ENCODE measurements at places on chromosomes 16 and 17.

DNA sequence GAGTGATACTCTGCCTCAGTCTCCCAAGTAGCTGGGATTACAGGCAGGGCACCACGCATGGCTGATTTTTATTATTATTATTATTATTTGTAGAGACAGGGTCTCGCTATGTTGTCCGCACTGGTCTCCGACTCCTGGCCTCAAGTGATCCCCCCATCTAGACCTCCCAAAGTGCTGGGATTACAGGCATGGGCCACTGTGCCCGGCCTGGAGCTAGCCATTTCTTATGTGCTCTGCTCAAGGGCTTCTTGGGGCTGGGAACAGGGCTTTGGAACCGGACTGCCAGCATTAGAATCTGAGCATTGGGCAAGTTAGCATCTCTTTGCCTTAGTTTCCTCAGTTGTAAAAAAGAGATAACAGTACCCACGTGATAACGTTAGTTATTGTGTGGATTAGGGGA is 111.3 kb downstream of the C16orf78 start:
- DNase-seq: no peak

- no peak for DNase-seq
These were observed 43.7 kb downstream of the GOSR1 start for GRCh38 chr17:30520882-30521281.

DNA sequence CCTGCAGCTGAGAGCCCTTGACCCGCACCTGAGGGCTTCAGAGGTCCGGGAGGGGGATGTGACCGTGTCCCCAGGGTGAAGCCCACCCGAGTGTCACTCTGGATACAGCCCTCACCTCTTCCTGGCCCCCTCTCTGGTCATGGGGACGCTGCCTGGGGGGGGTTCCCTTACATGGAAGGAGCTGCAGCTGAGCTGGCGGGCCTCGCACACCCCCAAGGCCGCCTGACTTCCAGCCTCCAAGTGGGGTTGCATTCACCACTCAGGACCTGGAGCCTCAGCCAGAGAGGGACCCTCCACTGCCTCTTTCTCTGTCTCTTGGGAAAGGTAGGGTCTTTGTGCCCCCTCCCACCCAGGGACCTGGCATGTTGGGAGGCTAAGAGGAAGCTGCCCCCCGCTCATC is 284.6 kb downstream of the SEC14L1 start:
- DNase-seq: no peak

DNA sequence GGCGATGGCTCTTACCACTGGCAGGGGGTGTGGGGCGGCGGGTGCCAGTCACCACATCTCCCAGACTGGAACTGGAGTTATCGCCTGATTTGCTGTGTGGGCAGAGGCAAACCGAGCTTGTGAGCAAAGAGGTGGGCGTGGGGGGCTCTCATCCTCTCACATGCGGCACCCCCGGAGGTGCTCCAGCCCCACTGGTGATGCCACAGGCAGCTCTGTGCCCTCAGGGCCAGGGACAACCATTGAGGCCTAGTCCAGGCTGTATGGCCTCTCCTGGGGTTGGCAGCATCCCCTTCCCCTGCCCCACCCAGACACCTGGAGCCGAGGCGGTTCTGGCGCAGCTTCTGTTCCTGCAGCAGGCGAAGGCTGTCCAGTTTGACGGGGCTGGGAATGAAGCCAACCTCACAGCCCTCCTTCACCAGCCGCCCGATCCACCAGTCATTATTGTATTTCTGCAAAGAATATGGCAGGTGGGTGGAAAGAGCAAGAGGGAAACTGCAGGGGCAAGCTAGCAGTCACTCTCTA is 10.9 kb downstream of the CACNB1 start:
- no peak for DNase-seq

GRCh38 chr17:72413077-72414031 is 292.5 kb downstream of the SOX9 start:
- DNase-seq: no peak

GRCh38 chr16:521381-522210 is 5.9 kb upstream of the CAPN15 start:
- no peak for DNase-seq

GRCh38 chr16:19001788-19002187 is 18.1 kb downstream of the TMC7 start:
- DNase-seq: no peak

GRCh38 chr16:87806641-87807546 is 41.1 kb upstream of the KLHDC4 start:
- peak; percentile 41 for DNase-seq

- no peak for DNase-seq
These were observed 7.7 kb downstream of the RAB5C start for GRCh38 chr17:42146911-42147607.

DNA sequence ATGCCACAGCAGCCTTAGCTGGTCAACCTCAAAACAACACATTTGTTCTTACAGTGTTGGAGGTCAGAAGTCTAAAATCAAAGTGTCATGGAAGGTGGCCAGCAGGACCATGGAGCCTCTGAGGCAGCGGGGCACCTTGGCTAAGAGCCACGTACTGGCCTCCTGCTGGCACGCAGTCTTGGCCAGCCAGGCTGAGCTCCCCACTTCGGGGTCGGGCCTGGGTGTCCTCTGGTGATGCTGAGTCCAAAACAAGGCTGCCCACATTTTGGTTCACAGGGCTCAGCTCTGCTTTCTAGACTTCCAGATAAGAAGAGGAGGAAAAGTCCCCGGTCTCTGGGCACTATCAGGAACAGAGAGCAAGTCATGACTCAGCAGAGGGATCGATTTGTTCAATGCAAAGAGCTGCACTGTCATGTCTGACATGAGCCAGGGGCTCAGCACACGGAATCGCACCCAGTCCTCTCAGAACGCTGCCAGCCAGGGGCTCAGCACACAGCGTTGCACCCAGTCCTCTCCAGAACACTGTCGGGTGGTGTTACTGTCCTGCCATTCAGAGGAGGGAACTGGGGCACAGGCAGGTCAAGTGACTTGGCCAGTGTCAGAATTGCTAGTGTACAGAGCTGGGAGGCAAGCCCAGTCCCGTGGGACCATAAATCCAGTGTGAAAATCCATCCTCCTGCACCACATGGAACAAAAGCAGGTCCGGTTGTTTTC is 2.5 kb downstream of the LGALS9 start:
- no peak for DNase-seq

- no peak for DNase-seq
These were observed 997 bp downstream of the HOXB7 start for GRCh38 chr17:48609759-48610281.

- DNase-seq: no peak
These were observed 25.8 kb downstream of the STAT3 start for GRCh38 chr17:42362245-42362961.

GRCh38 chr16:51752438-51752995 is 601.4 kb upstream of the SALL1 start:
- DNase-seq: no peak

Measured in activated CD8-positive, alpha-beta memory T cell treated with anti-CD3 and anti-CD28 coated beads for 4 hours (primary cell).